Stimulated activated CD8-positive, alpha-beta memory T cell treated with anti-CD3 and anti-CD28 coated beads, Interleukin-15, amount 100 ng/mL, for 24 hours (primary cell): ENCODE measurements at places on chromosomes 13 and 19.

GRCh38 chr13:91278888-91279287, 68.6 kb upstream of the MIR17HG start:
- no peak for DNase-seq

DNA sequence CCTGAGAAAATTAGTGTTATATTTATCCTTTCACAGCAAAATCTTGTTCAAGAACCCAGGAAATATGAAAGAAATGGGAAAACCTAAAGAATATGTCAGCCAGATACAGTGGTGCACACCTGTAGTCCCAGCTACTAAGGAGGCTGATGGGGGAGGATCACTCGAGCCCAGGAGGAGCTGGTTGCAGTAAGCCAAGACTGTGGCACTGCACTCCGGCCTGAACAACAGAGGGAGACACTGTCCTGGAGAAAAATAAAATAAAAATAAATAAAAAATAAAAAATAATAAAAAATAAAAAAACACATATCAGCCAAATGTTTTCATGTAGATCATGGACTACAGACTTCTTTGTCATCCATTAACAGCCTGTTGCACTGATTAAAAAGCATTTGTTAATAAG, 244.8 kb upstream of the KLHL1 start:
- DNase-seq = no peak

DNA sequence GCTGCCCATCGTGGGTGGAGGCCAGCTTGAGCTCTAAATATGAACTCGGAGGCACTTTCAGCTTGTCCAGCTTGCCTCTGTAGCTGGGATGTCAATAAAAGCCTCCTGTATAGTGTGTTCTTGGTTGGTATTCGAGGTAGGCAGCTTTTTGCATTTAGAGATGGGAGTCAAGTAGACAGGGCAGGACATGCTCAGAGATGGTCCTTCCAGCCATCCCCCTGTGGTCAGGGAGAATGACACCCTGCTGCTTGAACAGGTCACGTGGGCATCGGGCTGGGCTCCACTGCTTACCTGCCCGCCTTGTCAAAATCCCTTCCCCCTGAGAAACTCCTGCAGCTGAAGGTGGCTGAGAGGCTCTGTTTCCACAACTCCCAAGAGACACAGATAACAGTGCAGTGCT, 302.5 kb downstream of the ZNF536 start:
- no peak for DNase-seq

DNA sequence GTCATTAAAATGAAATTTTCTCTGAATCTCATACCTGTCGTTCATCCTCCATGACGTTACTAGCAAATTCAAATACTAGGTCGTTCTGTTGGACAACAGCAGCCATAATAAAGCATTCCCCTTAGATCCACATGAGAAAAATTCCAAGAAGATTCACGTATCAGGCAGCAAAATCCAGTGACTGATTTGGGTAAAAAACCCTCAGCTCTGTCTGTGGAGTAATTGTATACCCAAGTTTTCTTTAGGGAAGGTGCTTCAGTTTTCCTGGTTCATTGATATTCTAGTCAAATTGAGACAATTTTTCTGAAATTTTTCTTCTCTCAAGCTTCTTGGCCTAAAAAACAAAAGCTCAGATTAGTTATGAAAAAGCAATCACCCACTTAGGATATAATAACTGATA, 37.2 kb downstream of the ELF1 start:
- no peak for DNase-seq

- no peak for DNase-seq
Observed at GRCh38 chr13:77692746-77693448, 4.6 kb upstream of the SLAIN1 start.

GRCh38 chr13:20775961-20776360, 2.2 kb upstream of the EEF1AKMT1 start:
- DNase-seq = no peak

DNA sequence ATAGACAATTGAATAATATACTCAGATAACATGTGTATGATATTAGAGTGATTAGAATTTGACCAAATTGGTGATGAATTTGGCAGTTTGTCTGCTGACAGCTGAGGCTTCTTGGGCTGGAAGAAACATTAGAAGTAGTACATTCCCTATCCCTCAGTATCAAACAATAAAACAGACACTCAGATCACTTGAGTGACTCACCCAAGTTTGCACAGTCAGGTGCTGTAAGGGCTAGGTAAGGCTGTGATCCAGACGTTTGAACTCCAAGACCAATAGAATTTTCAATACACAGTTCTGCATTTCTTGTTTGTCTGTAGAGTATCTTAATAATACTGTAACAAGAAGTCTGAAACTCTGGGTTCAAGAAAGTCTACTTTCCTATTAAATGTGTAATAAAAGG, 223.5 kb downstream of the POSTN start:
- DNase-seq = no peak

- DNase-seq = no peak
Observed at GRCh38 chr13:59621773-59622172, 542.0 kb downstream of the DIAPH3 start.

DNA sequence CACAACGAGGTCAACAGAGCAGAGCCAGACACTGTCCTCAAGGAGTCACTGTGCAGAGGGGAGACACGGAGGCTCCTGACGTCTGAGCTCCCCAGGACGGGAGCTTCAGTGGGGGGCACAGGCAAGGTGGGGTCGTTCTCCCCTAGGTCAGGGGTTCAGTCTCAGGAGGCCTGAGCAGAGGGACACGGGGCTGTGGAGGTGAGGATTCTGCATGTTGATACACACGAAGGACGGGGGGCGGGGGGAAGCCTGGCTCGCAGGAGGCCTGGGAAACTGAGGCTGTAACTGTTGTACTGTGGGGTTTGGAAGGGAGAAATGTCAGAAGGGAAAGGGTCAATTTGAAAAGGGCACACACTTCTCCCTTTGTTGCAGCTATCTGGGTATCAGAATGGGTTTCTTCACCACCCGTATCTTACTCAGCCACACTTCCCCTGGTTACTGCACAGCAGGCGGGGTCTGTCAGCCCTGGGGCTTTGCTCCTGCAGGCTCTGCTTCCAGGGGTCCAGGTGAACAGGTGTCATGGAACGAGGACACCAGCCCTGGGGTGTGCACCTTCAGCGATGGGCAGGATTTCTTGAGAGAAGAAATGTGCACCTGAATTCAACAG, 748 bp upstream of the SIGLEC8 start:
- DNase-seq = no peak

GRCh38 chr13:26179344-26179743, 42.8 kb downstream of the RNF6 start:
- no peak for DNase-seq

DNA sequence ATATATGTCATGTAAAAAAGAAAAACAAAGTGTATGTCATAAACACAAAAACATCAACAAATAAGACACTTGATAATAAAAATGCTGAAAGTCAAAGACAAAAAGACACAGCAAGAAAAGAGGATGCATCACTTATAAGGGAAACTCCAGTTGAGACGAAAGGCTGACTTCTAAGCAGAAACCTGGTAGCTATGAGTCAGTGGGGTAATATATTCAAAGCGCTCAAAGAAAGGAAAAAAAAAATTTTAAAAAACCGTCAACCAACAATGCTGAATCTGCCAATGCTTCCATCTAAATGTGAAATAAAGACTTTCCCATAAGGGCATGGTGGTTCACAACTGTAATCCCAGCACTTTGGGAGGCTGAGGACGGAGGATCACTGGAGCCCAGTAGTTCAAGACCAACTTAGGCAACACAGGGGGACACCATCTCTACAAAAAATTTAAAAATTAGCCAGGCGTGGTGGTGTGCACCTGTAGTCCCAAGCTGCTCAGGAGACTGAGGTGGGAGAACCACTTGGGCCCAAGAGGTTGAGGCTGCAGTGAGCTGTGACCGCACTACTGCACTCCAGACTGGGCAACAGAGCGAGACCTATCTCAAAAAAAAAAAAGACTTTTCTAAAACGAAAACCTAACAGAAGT, 24.0 kb downstream of the USP12 start:
- DNase-seq = no peak

DNA sequence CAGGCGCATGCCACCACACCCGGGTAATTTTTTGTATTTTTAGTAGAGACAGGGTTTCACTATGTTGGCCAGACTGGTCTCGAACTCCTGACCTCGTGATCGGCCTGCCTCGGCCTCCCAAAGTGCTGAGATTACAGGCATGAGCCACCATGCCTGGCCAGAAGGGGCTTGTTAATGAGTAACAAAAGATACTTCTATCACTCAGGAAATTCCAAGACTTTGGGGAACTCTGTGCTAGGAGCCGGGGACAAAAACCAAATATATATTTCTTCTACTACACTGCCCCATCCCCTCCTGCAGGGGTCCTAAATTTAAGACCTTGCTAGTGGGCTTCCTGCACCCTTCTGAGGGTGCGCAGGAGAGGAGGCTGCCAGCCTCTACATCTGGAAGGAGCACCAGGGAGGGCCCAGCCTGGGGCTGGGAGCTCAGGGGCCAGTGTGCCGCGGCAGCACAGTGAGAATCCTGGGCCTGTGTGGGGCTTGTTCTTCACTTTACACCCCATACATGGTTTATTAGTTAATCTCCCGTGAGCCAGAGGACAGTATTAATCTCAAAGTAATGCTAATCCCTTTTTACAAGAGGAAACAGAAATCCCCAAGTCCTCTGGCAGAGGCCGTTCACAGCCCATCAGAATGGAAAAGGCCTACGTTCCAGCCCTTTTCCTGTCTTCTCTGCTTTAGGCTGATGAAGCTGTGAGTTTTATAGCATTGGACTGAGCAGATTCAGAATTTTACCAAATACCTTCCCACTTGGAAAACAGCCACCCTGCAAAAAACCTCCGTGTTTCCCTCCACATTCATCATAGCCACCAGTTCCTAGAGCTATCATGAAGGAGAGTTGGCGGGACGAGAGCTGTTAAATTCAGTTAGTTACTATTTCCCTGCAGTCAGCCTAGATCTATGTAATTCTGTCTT, 44.4 kb upstream of the NPAS1 start:
- no peak for DNase-seq

DNA sequence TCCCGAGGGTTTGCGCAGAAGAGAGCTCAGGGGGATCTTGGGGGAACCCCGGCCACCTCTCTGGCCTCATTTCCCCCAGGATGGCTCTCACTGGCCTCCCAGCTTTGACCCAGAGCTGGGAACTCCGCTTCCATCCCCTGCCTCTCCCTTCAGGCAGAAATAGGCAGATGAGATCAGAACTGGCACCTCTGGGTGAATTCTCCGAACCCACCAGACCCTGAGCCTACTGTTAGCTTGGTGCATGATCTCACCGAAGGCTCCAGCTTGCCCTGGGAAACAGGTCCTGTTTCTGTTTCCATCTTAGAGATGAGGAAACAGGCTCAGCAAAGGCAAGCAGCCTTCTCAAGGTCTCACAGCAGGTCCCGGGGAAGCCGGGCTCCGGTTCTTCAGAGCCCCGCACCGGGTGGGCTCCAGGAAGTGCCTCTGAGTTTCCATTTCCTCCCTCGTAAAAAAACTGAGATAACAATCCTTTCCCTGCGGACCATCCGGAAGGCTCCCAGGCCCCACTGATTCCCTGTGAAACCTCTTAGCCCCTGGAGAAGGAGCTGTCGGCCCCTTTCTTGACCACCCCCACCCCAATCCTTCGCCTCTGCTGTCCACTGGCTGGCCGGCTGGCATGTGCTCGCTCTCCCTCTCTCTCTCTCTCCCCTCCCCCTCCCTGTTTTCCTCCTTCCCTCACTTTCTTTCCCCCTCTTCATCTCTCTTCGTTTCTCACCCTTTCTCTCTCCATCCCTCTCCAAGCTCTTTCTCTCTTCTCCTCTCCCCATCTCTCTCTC, 2.1 kb downstream of the NECTIN2 start:
- DNase-seq = no peak

- DNase-seq = no peak
Observed at GRCh38 chr13:59680429-59681024, 483.2 kb downstream of the DIAPH3 start.

DNA sequence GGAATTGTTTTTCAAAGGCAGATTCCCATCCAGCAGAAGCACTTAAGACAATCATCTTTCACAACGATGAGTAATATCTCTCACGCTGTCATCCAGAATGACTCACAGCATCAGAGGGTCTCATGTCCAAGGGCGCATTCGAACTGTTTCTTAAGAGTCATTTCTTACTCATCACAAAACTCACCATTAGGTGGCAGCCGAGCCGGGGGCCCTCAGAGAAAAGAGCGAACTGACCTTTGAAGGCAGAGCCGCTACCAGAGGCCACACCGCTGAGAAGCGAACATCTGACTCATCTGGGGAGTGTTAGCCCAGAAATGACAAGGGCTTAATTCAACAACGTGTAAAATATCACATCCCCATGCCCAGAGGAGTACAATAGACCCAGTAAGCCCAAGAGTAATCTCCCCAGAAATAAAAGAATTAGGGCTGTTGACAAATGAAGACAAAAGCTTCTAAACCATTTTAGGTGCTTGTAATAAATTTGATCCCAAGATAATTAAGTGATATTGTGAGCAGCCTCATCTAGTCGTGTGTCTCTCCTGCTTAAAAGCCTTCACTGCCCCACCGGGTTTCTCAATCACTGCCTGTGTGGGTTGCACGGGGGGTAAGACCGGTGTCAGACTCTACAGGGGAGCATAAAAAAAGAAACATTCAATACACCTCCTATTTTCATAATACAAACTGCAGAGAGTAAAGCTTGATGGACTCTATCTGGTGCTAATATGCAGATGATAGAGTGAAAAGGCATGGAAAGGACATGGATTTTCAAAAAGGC, 96.2 kb downstream of the CYSLTR2 start:
- DNase-seq = peak; percentile 36

DNA sequence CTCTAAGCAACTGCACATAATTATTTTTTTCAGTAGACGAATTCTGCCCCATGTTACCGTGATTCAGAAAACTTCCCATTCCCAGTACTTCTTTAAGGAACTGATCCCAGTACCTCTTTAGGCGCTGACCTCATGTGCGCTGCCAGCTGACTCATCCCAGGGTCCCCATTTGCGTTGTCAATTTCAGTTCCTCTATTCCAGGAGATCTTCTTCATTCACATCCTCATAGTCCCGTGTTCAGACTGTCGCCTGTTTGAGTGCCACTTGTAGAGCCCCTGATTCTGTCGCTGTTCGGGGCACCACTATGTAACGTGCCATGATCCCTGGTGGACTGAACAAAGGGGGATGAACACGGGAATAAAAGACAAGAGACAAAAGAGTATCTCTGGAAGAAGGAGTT, 16.4 kb downstream of the FPR3 start:
- DNase-seq = no peak

- DNase-seq = no peak
Observed at GRCh38 chr13:34867590-34867989, 74.5 kb upstream of the NBEA start.

- no peak for DNase-seq
Observed at GRCh38 chr19:42199440-42200115, 17.9 kb downstream of the DEDD2 start.

DNA sequence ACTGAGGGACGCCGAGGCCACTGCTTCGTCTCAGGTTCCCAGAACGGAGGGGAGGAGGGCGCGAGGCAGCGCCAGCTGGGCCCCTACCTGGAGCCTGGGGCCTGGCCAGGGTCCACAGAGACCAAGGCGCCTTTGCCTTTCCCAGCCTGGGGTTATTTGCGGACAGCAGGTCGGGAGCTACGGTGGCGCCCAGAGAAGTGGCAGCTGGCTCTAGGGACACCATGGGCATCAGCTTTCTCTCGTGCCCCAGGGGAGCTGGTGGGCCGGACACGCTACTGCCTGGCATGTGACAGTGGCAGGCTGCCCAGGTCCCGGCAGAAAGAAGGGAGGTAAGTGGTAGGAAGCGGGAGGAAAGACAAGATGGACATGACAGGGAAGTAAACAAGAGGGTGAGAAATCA, 19.0 kb downstream of the AKT2 start:
- DNase-seq = no peak
